ENCODE measurements at places on chromosomes 7 and 10. TPM values are rescaled to one million over a fixed set of nuclear protein-coding genes. Genes with fewer than 3 reads are reported as not detected.

DNA sequence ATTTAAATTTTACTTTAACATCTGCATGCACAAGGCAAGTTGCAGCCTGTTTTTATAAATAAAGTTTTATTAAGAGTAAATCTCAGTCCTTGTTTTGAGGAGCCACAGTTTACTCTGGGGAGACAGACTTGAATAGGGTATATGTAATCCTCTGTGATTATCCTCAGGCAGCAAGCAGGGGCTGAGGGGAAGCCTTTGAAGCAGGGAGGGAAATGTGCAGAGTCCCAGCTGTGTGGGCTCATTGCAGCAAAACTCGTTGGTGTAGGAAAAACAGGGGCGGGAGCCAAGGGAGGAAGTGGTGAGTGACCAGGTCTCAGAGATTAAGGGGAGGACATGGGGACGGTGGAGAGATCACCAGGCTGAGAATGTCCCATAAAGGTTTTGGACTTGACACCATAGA is 34.3 kb upstream of the SMC3 start:
- H3K27ac ChIP-seq = no peak overlapping the region
- H3K4me3 ChIP-seq = no peak overlapping the region
- peaks cover 4% of the 10 kb centered on the region for H3K4me1 ChIP-seq
- H3K27me3 ChIP-seq = no peaks in the 10 kb centered on the region
- H3K36me3 ChIP-seq = no peaks in the 10 kb centered on the region
- no peak for DNase-seq

DNA sequence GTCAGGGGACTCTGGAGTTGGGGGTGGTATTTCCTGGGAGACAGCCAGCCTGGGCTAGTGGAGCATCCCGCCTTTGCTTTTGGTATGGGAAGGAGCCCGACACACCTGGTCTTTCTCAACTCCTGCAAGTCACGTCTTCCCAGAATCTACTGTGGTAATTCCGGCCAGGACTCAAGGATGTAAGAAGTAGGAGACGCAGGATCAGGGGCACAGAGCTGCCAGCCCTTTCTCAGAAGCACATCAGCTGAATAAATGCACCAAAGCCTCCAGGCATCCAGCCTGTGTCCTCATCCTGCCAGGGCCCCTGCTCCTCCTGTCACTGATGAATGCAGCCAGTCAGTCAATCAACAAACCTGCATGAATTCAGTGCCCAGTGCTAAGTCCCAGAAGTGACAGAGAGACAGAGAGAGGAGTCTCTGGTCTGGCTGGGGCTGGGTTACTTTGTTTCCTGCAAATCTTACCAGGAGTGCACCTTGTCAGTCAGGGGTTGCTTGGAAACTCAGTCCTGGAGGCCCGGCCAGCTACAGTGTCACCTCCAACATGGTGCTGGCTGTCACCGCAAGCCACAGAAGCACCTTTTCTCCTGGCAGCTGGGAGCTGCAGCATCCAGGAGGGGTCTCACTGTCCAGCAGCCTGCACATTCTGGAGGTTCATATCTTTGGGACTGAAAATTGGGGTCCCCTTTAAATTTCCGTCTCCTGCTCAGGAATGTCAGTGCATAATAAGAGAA is 101.8 kb downstream of the PTPRE start:
- H3K4me1 ChIP-seq = peaks cover 8% of the 10 kb centered on the region
- DNase-seq = no peak
- H3K36me3 ChIP-seq = no peaks in the 10 kb centered on the region
- no peak overlapping the region for H3K4me3 ChIP-seq

KCNIP2 gene
- total RNA-seq = 3.1 TPM

DNA sequence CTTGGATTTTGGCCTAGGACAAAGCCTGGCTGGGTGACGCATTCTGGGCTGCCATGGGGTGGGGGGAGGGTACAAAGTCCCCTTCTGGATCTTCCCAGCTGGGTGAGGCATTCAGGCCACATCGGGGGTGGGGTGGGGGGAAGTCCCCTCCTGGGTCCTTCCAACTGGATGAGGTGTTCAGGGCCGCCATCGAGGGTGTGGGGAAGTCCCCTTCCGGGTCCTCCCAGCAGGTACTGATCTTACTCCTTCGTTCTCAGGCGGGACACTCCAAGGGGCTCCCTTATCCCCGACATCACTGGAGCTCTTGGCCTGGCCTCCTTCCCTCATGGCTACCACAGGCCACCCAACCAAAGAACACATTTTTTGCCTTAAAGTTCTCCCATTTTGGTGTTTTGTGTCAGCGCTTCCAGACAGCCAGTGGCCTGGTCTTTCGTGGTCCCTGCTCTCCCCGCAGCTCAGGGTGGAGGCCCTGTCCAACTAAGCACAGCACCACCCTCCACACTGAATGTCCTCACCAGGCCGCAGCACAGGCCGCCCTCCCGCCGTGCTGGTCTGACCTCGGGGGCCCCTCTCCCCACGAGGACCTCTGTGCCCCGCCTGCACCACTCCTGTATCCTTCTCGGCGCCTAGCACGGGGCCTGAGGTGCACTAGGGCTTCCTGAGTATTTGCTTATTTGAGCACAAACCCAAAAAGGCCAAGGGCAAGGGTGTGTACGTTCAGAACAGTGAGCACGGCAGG is 38.5 kb downstream of the EN2 start:
- no peak for DNase-seq
- no peaks in the 10 kb centered on the region for H3K36me3 ChIP-seq
- peaks cover 12% of the 10 kb centered on the region for H3K27me3 ChIP-seq
- H3K27ac ChIP-seq = no peak overlapping the region
- H3K4me1 ChIP-seq = no peaks in the 10 kb centered on the region
- no peak overlapping the region for H3K4me3 ChIP-seq

DNA sequence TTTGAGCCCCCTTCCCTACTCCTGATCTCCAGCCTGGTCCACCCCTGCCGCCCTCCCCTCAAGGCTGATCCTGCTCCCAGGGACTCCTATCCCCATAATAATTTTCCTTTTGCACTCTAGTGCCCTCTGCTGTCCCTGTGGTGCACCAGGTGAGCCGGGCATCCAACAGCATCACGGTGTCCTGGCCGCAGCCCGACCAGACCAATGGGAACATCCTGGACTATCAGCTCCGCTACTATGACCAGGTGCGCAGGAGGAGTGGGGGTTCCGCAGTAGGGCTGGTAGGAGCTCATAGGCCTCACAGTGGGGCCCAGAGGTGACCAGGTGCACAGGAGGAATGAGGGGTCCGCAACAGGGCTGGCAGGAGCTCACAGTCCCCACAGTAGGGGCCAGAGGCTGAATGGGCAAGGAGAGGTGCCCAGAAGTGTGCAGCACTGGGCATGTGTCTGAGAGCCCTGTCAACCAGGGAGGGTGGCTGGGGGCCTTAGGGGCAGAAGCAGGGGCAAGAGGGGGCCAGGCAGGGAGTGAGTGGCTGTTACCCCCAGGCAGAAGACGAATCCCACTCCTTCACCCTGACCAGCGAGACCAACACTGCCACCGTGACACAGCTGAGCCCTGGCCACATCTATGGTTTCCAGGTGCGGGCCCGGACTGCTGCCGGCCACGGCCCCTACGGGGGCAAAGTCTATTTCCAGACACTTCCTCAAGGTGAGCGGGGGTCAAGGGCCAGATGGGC is 11.7 kb downstream of the EPHB6 start:
- no peaks in the 10 kb centered on the region for H3K27me3 ChIP-seq
- H3K4me1 ChIP-seq = peaks cover 11% of the 10 kb centered on the region
- H3K27ac ChIP-seq = no peak overlapping the region
- DNase-seq = no peak

GRCh38 chr7:155752756-155753445 is 59.4 kb downstream of the SHH start:
- no peak overlapping the region for H3K27ac ChIP-seq
- H3K4me1 ChIP-seq = peaks cover 20% of the 10 kb centered on the region
- H3K4me3 ChIP-seq = no peak overlapping the region
- H3K36me3 ChIP-seq = no peaks in the 10 kb centered on the region
- H3K27me3 ChIP-seq = no peaks in the 10 kb centered on the region

- H3K27me3 ChIP-seq = no peaks in the 10 kb centered on the region
- H3K4me3 ChIP-seq = no peak overlapping the region
- H3K4me1 ChIP-seq = no peaks in the 10 kb centered on the region
- no peak overlapping the region for H3K27ac ChIP-seq
- no peaks in the 10 kb centered on the region for H3K36me3 ChIP-seq
Observed at GRCh38 chr10:107666214-107666613, 501.7 kb upstream of the SORCS1 start.

DNA sequence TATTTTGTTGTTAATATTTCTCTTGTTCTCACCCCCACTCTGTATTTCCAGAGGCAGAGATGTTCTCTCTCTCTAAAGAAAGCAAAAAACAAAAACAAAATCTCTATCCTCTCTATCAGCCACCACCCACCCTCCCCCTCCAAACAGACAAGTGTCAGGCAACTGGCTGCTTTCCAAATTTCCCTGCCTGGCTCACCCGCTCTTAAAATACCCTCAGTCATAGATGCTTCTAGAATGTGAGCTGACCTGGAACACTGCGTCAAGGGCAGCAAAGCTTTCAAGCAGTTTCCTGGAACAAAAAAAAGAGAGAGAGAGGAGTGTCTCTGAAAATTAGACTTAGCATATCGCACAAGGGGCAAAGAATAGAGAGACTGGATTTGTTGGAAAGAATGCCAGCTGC is 341.0 kb upstream of the ZMIZ1 start:
- no peaks in the 10 kb centered on the region for H3K4me1 ChIP-seq
- H3K4me3 ChIP-seq = no peak overlapping the region
- no peaks in the 10 kb centered on the region for H3K36me3 ChIP-seq
- H3K27me3 ChIP-seq = no peaks in the 10 kb centered on the region
- DNase-seq = no peak
- H3K27ac ChIP-seq = no peak overlapping the region

DNA sequence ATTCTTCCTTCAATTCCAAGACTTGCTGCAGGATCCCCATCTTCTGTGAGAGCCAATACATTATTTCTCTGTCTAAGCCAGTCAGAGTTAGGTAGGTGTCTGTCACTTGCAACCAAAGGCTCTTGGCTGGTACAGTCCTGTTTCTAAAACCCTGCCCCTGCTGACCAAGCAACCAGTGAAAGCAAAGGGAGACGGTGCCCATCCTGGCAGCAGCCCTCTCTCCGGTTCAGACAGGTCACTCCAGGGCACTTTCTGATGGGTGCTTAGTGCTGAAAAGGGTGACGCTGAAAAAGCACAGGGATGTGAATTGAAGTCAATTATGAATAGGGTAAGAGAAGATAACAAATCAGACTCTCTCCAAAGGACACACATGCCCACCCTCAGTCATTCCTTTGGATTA is 37.5 kb downstream of the SPOCK2 start:
- DNase-seq = no peak
- no peaks in the 10 kb centered on the region for H3K36me3 ChIP-seq
- H3K4me1 ChIP-seq = no peaks in the 10 kb centered on the region
- H3K27me3 ChIP-seq = peaks cover 3% of the 10 kb centered on the region
- no peak overlapping the region for H3K4me3 ChIP-seq

ADAM12 gene
- total RNA-seq = 1.2 TPM

- H3K27me3 ChIP-seq = no peaks in the 10 kb centered on the region
- H3K27ac ChIP-seq = no peak overlapping the region
- H3K4me3 ChIP-seq = no peak overlapping the region
- no peaks in the 10 kb centered on the region for H3K36me3 ChIP-seq
Observed at GRCh38 chr7:148289630-148290029, 300.9 kb upstream of the C7orf33 start.

- H3K36me3 ChIP-seq = no peaks in the 10 kb centered on the region
- H3K4me3 ChIP-seq = no peak overlapping the region
- no peak for DNase-seq
- peaks cover 49% of the 10 kb centered on the region for H3K27me3 ChIP-seq
Observed at GRCh38 chr10:71128311-71128980, 83.9 kb upstream of the UNC5B start.

ADAM22 gene
- total RNA-seq = 4.5 TPM

Data from T-cell (primary cell).